ENCODE measurements at places on chromosomes 13 and 19. TPM values are rescaled to one million over a fixed set of nuclear protein-coding genes. Genes with fewer than 3 reads are reported as not detected.

Gene PRR19
- total RNA-seq = not detected

Gene CCNA1
- total RNA-seq = 3.7 TPM

Gene BCL2L12
- 3.1 TPM for total RNA-seq

Gene SIGLEC8
- not detected for total RNA-seq

Gene IGSF23
- not detected for total RNA-seq

Gene TMC4
- 6.8 TPM for total RNA-seq

Gene THSD8
- total RNA-seq = not detected

Gene FAM216B
- total RNA-seq = 0.55 TPM

Gene PLA2G4C
- 42.7 TPM for total RNA-seq

Gene ZNF527
- total RNA-seq = 25.1 TPM

Gene C2CD4C
- total RNA-seq = 3.8 TPM

Gene ARHGAP45
- total RNA-seq = 11.5 TPM

Gene SBSN
- 0.93 TPM for total RNA-seq

Gene HSD17B14
- total RNA-seq = 13.8 TPM

Gene FBXO17
- total RNA-seq = 25.0 TPM

Gene CLC
- total RNA-seq = not detected

Gene CAMSAP3
- 13.7 TPM for total RNA-seq

Gene SIGLEC10
- 0.77 TPM for total RNA-seq

Gene FREM2
- 22.8 TPM for total RNA-seq

Gene OR7C1
- total RNA-seq = under 0.01 TPM

Gene ZNF98
- 7.1 TPM for total RNA-seq

Gene ITPKC
- 19.2 TPM for total RNA-seq

Gene TEX101
- 0.55 TPM for total RNA-seq

Gene OR4F17
- not detected for total RNA-seq

Gene IGFL3
- total RNA-seq = not detected

Gene TIMM13
- total RNA-seq = 32.5 TPM

Gene PSPN
- total RNA-seq = 2.4 TPM

Gene B3GNT8
- total RNA-seq = 1.9 TPM

Gene ZNF799
- 7.9 TPM for total RNA-seq

Gene KIR2DL1
- total RNA-seq = not detected

Gene MEF2B
- total RNA-seq = 0.33 TPM

Gene SLC25A41
- total RNA-seq = not detected

Gene ATXN8OS
- not detected for total RNA-seq

Gene PSG2
- not detected for total RNA-seq

Gene MTUS2
- 18.5 TPM for total RNA-seq

Gene CEACAM1
- total RNA-seq = 2.6 TPM

Gene ZNF850
- 13.0 TPM for total RNA-seq

Gene OSCAR
- not detected for total RNA-seq

Gene PLK5
- total RNA-seq = 0.16 TPM

Gene TSKS
- 0.22 TPM for total RNA-seq

Gene NXNL1
- 3.6 TPM for total RNA-seq

Gene TMEM150B
- total RNA-seq = 1.1 TPM

All from camera-type eye (tissue), 1 donor.